ENCODE measurements at places on chromosomes 7 and 10. TPM values are rescaled to one million over a fixed set of nuclear protein-coding genes. Genes with fewer than 3 reads are reported as not detected.

CYP3A4 gene
- polyA plus RNA-seq: 0.20 TPM

HTR5A gene
- not detected for polyA plus RNA-seq

JCAD gene
- 74.1 TPM for polyA plus RNA-seq

MYOZ1 gene
- 1.7 TPM for polyA plus RNA-seq

SRI gene
- 165 TPM for polyA plus RNA-seq

LMOD2 gene
- polyA plus RNA-seq: not detected

NDUFB2 gene
- 132 TPM for polyA plus RNA-seq

RNF148 gene
- polyA plus RNA-seq: 0.34 TPM

CUZD1 gene
- 1.9 TPM for polyA plus RNA-seq

LOXL4 gene
- 5.2 TPM for polyA plus RNA-seq
